Endothelial cell of umbilical vein (primary cell): ENCODE measurements at places on chromosomes 5 and 9. TPM values are rescaled to one million over a fixed set of nuclear protein-coding genes. Genes with fewer than 3 reads are reported as not detected.

OR13C9 gene
- total RNA-seq = not detected in 2 replicates

LRRC70 gene
- total RNA-seq = 24.5 and 26.5 TPM in 2 replicates

PAPPA gene
- 0.12 and 0.13 TPM in 2 replicates for total RNA-seq

GFI1B gene
- not detected in 2 replicates for total RNA-seq

STC2 gene
- 26.2 and 26.9 TPM in 2 replicates for total RNA-seq

DNAJB5 gene
- total RNA-seq = 9.7 and 12.8 TPM in 2 replicates

DNA sequence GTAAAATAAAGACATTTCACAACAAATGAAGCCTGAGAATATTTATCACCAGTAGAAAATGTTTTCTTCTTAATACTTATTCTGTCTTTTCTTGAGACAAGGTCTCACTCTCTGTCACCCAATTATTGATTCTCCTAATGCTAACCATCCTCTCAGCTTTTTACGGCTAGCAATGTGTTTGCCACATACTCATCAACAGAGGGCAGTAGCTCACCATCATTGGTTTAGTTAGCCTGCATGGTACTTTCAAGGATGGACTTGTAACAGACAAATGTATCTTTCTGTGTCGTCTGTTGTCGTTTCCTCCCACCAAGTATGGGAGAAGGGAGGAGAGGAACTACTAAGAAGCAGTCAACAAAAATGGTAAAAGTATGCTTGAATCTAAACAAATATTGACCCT, 5.9 kb upstream of the ACO1 start:
- no peak overlapping the region for H3K27ac ChIP-seq
- H3K27me3 ChIP-seq = peaks cover 5% of the 10 kb centered on the region
- no peak overlapping the region for H3K4me3 ChIP-seq
- H3K36me3 ChIP-seq = no peaks in the 10 kb centered on the region
- DNase-seq = peak; percentile 76

DNA sequence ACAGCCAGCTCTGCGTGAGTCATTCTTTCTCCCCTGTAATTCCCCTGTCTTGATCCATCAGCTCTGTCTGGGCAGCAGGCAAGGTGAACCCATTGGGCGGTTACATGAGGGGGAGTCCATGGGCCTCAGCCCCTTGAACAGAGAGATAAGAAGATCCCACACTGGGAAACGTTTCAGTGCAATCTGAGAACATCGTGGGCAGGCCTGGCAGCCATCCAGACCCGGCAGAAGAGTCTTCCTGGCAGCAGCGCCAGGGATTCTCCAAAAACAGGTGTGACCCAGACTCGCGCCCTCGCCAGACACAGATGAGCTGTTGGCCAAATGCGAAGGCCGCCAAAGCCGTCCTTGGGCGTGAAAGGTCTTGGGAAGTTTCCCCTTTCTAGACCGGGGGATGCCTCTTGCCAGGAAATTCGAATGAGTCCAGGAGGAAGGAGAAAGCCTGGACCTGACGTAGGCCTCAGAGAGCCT, 6.4 kb upstream of the SLC12A7 start:
- no peak overlapping the region for H3K27ac ChIP-seq
- H3K27me3 ChIP-seq = no peaks in the 10 kb centered on the region
- H3K4me3 ChIP-seq = no peak overlapping the region
- H3K4me1 ChIP-seq = no peaks in the 10 kb centered on the region

- no peak overlapping the region for H3K27ac ChIP-seq
- no peaks in the 10 kb centered on the region for H3K27me3 ChIP-seq
These were observed 3.1 kb downstream of the TOR1B start for GRCh38 chr9:129806061-129806460.

- no peaks in the 10 kb centered on the region for H3K27me3 ChIP-seq
- no peak overlapping the region for H3K27ac ChIP-seq
- no peak overlapping the region for H3K4me3 ChIP-seq
- H3K4me1 ChIP-seq = no peaks in the 10 kb centered on the region
- DNase-seq = no peak
- H3K36me3 ChIP-seq = no peaks in the 10 kb centered on the region
These were observed 186.0 kb downstream of the GOLPH3 start for GRCh38 chr5:31987985-31988710.

DNA sequence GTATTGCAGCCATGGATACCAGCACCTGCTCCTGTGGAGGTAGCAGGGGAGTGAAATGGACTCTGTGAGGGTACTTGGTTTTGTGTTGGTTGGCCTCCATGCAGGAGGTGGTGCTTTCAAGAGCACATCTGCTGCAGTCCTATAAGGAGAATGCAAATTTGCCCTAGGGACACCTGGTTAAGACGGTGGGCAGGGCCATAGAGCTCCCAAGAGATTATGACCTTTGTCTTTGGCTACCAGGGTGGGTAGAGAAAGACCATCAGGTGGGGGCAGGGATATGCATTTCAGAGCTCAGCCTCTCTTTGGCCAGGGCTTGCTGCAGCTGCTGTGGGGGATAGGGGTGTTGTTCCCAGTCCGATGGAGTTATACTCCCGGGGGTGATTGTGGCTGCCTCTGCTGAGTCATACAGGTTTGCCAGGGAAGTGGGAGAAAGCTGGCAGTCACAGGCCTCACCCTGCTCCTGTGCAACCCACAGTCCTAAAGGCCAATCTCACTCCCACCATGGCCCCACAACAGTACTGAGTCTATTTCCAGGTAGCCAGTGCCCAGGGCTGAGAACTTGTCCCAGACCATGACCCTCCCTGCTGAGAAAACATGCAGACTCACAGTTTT, 14.0 kb upstream of the PDLIM4 start:
- no peak overlapping the region for H3K4me3 ChIP-seq
- no peaks in the 10 kb centered on the region for H3K27me3 ChIP-seq
- no peak overlapping the region for H3K27ac ChIP-seq
- H3K36me3 ChIP-seq = no peaks in the 10 kb centered on the region

- H3K27ac ChIP-seq = no peak overlapping the region
- H3K4me3 ChIP-seq = no peak overlapping the region
- no peak for DNase-seq
- H3K36me3 ChIP-seq = no peaks in the 10 kb centered on the region
- H3K4me1 ChIP-seq = peaks cover 13% of the 10 kb centered on the region
These were observed 82.5 kb downstream of the SPRY4 start for GRCh38 chr5:142242272-142242671.

GRCh38 chr5:112883192-112883591, 22.1 kb downstream of the SRP19 start:
- no peaks in the 10 kb centered on the region for H3K27me3 ChIP-seq
- peaks cover 24% of the 10 kb centered on the region for H3K36me3 ChIP-seq
- H3K27ac ChIP-seq = no peak overlapping the region
- H3K4me1 ChIP-seq = peaks cover 4% of the 10 kb centered on the region
- H3K4me3 ChIP-seq = no peak overlapping the region
- DNase-seq = no peak

DNA sequence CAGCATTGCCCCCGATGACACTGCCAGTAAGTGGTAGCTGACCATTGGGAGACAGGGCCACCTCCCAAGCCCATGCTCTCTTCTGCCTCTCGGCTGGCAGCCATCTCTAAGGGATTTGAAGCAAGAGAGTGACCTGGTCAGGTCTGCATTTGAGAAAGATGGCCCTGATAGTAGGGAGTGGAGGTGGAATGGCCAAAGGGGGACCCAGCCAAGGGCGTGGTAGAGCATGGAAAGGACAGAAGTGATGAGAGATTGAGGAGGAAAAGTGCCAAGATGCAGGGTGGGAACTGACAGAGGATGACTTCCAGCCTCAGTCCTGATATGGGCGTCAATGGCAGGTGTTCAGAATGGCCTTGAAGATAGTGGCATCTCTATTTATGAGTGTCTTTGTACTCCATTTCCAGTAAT, 9.0 kb downstream of the ABL1 start:
- H3K4me1 ChIP-seq = peaks cover 64% of the 10 kb centered on the region
- H3K27ac ChIP-seq = peak overlapping the region; percentile 7
- H3K36me3 ChIP-seq = no peaks in the 10 kb centered on the region

DNA sequence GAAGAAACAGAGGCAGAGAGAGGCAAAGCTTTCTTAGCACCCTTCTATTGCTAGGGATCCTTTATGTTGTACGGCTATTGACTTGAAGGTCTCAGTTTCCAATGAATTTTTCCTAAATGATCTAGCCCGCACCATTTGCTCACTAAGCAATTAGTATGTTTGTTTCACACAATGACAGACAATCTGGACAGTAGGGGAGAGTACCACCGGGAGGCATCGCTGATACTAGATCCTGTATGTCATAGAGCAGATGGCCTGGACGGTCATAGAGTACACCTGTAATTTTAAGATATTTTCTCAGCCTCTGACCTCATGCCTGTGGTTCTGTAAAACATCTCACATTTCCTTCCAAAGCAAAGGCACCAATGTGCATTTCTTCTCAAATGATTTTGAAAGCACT, 194.3 kb downstream of the TLE4 start:
- no peaks in the 10 kb centered on the region for H3K36me3 ChIP-seq
- DNase-seq = no peak
- no peak overlapping the region for H3K4me3 ChIP-seq
- no peaks in the 10 kb centered on the region for H3K4me1 ChIP-seq

DNA sequence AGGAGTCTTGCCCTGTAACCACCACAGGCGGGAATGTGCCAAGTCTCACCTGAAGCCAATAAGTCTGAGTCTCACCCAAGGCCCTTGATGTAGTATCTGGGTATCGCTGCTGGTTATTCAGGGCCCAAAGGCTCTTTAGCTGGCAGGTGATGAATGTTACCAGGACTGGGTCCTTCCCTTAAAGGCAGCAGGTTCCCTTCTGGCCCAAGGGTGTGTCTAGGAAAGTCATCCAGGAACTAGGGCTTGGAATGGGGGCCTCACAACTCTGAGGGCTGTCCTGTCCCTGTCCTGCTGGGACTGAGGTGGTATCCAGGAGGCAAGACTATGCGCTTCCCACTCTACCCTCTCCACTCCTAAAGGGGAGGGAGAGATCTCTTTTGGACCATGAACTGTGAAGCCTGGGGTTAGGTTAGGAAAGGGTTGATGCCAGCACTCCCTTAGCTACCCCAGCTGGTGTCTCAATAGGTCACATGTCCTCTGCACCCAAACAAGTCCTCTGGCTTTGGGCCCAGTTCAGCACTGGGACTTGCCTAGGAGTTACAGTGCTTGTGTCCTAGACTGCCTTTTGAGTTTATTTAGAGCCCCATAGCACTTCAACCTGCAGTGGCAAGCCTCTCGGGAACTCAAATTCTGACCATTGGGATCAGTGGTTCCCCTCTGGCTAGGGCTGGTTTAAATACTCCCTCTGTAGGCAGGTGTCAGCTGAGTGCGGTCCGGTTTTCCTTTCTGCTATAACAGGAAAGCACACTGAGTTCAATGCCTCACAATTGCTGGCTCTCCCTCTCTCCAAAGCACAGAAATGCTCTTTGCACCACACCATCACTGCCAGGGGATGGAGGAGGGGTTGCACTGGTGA, 22.5 kb upstream of the RANBP3L start:
- H3K4me3 ChIP-seq = no peak overlapping the region
- H3K4me1 ChIP-seq = no peaks in the 10 kb centered on the region
- no peak for DNase-seq
- no peaks in the 10 kb centered on the region for H3K27me3 ChIP-seq
- H3K36me3 ChIP-seq = no peaks in the 10 kb centered on the region
